ENCODE measurements at places on chromosomes 2 and 18. TPM values are rescaled to one million over a fixed set of nuclear protein-coding genes. Genes with fewer than 3 reads are reported as not detected.

DNA sequence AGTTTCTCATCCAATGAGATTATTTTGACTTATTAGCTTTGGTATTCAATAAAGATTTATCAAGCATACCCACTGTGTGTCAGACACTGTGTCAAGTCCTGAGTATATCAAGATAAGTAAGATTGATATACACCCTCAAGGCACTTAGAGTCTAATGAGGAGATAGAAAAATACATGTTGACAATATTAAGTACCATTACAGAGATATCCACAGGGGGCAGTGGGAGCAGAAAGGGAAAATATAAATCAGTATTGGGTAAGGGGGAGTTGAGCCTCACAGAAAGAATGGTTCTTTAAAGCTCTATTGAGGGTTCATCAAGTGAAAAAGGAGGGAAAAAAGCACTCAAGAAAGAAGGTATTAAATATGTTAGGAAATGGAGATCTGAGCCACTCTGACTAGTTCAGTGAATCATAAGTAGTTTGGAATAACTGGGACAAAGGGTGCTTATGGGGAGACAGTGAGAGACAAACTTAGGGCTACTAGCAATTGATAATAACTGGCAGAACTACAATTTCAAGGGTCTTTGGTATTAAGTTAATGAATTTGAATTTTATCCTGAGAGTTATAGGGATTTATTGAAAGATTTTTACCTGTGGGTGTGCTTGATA is 45.5 kb upstream of the SLC8A1 start:
- DNase-seq: no peak

- DNase-seq: no peak
These were observed 16.4 kb downstream of the LRRFIP1 start for GRCh38 chr2:237643582-237644380.

Gene ANKRD30BL
- not detected for total RNA-seq

GRCh38 chr2:181457121-181457740 is at the start of gene ITGA4:
ITGA4 (plus strand) TSS chr2:181457386; CDS start chr2:181457655, 269 bp downstream.
- no peak for DNase-seq

- no peak for DNase-seq
These were observed 210.7 kb downstream of the KLHL29 start for GRCh38 chr2:23595601-23596251.

Data from B cell (primary cell).